ENCODE measurements at places on chromosomes 12 and 14.

DNA sequence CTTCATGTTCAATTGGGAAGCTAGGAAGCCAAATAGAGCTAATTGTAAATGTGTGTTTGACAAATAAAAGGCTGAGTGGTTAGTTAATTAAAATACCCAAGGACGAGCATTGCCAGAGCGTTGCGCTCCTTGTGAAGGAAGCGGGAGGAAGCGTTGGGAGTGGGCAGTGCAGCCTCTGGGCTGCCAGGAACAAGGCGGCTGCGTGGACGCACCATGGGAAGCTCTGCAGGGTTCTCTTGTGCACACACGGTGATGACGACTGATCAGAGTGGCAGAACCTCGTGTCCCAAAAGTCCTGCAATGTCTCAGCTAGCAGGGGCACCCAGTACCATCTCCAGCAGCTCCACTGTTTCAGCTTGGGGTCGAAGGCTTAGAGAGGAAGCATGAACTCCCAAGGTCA is 546.6 kb upstream of the TMEM132C start:
- no peak for DNase-seq

DNA sequence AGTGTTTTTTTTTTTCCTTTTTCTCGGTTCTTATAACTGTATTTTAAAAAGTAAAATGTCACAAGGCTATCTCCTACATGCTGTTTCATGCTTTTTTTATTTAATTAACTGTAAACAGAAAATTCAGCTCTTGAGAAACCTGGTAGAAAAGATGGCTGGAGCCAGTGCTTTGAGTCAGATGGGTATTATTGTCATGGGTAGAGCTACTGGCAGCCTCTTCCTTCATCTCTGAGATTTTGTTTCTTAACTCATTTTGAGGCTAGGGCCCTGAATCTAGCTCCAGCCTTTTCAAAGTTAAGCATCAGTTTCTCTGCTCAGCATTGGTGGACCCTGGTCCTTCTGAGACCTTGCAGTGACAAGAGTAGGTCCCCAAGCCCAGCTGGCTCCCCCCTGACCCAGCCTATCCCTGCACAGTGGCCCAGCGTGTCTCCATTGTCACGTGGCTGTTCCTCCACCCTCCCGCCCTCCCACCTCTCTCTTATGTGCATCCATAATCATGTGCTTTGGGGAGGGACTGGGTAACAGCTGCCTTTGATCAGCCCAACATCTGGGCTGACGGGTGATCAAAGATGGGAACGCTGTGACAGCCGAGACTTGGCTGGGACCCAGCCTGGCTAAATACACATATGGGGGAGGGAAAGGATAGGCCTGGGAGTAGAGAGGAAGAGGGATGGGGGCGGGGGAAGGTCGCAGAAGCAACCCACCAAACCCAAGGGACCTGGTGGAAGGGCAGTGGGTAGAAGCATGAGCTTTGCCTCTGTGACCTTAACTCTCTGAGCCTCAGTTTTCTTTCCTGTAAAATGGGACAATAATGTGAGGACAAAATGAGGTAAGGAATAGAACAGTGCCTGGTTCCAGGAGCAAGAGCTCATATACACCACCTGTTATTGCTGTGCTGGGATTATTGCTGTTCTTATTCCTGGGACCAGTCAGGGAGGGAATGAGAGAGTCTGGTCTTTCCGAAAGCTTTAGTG is 24.4 kb upstream of the RBM19 start:
- DNase-seq: no peak

DNA sequence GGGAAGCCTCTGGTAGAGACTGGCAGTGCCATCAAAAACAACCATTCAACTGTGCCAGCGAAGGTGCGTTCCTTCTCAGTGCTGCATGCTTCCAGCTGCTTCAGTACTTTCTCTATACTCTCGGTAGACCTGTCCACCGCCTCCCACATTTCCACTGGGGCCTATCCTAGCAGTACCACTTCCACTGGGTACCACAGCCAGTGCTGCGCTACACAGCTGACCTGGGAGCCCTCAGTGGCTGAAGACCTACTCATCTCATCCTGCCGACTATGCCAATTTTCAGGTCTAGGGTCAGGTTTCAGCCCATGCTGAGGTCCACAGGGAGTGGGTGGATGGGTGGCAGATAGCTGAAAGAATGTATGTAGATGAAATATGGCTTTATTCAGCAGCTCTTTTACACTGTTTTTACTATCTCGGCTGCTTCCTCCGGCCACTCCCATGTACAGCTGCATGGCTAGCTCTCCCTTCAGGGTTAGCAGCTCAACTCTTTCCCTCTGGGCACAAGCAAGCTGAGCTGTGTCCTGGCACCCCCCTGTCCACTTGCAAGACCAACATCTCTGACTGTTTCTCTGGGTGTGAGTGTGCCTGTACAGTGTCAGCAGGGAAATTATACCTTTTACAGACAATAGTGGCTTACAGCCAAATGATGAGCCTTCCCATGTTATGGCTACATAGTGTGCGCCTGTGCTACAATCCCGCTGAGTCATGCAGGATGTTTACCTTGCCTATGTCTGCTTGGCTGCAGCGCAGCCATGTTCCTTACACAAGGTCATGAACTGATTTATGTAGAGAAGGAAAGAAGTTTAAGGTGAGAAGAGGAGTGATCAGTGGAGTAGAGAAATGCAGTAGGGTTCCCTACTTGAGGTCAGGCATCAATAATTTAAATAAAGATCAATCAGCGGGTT is 125.7 kb upstream of the DDHD1 start:
- DNase-seq: no peak

- DNase-seq: no peak
Measured at GRCh38 chr12:18658829-18659228, 79.0 kb downstream of the PLCZ1 start.

DNA sequence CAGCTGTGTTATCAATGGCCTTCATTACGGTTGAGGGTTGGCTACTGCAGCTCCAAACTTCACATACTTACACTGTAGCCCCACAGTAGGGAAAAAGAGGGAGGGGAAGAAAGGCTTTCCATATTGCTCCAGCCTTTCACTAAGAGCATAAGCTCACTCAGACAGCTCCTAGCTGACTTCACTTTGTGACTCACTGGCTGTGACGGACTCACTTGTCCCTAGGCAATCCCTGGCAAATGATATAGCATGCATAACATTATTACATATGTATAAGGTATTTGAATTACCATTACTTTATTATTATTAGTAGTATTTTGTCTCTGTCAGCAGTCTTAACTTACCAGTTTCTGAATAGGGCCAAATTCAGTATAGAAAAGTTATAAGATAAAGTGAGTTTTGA is 350.7 kb downstream of the RMST start:
- DNase-seq: no peak

DNA sequence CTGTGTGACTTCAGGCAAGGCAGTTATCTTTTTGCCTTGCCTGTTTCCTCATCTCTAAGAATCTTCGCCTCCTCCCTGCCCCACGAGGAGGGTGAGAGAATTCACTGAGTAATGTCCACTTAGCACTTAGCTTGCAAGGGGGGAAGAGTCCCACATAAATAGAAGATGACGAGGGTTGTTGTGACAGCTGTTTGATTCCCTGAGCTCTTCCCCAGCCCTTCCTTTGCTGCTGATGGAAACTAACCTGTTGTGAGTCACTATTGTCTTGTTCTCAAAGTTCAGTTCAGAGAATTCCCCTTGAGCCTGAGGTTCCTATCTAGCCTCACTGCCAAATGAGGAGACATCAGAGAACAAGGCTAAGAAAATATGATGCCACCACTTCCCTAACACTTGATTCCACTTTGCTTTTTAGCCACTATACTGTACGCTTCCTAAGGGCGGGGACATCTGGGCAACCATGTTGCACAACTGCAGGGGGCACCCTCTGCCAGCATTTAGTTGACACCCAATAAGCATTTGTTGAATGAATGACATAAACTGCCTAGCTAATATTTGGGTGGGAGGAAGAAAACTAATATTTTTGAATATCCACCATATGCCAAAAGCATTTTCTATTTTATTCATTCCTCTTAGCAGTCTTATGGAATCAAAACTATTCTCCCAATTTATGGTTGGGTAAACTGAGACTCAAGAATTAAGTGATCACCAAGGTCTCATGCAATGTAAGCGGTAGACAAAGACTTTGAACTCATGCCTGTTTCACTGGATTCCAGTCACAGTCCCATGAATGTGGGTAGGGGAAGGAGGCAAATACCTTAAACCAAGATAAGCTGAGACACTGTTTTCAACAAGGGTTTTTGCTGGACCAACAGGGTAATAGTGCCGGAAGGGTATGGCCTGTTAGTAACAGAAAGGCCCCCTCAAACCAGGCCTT is 77.6 kb downstream of the ZFP36L1 start:
- no peak for DNase-seq

Data from cortex of kidney (tissue), 1 donor.